ENCODE measurements at places on chromosomes 4 and X.
A peak's percentile ranks its signal among the peaks of the same experiment; 100 is the strongest.

DNA sequence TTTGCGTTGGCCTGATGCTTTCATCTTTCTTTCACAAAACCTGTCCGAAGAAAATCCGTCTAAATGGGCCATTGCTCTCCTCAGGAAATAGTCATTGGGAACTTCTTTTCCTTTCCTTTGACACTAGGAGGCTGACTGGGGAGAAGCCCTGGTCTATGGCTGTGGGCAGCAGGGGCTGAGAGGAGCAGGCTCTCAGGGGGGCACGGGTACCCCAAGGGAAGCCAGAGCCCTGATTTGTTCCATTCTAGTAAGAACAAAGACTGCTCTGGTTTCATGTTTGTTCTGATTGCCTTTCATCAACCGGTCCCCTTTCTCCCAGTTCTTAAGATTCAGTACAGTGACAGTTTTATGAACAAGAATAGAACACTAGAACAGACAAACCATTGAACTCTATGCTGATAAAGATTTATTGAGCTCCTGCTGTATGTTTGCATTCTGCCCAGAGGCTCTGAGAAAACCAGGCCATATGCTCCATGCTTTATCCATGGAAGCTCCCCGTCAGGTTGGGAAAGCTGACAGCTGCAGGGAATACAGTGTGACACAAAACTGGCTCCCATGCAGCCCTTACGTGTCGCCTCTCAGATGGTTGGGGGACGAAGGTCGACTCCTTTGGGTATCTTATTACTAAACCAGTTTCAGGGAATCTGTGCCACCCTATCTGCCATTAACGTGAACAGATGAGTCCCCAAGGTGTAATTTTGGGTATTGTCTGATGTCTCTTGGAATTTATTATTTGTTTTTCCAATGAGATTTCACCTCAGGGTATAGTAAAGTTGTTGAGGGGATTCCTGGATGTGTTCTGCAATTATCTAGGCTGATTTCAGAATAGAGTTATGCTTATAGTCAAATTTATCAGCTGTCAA is 72.4 kb upstream of the MSANTD1 start:
- no peak for DNase-seq

GRCh38 chr4:110049951-110050925 is 137.6 kb downstream of the EGF start:
- peak; percentile 76 for DNase-seq

GRCh38 chr4:68176500-68176899 is 46.8 kb upstream of the TMPRSS11F start:
- DNase-seq: no peak

DNA sequence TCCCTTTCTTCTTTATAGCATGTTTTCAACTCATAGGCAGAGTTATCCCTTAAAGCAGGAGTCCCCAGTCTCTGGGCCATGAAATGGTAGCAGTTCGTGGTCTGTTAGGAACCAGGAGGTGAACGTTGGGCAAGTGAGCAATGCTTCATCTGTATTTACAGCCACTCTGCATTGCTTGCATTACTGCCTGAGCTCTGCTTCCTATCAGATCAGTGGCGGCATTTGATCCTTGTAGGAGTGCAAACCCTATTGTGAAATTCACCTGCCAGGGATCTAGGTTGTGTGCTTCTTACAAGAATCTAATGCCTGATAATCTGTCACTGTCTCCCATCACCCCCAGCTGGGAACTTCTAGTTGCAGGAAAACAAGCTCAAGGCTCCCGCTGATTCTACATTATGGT is 39.8 kb downstream of the DTHD1 start:
- DNase-seq: no peak

DNA sequence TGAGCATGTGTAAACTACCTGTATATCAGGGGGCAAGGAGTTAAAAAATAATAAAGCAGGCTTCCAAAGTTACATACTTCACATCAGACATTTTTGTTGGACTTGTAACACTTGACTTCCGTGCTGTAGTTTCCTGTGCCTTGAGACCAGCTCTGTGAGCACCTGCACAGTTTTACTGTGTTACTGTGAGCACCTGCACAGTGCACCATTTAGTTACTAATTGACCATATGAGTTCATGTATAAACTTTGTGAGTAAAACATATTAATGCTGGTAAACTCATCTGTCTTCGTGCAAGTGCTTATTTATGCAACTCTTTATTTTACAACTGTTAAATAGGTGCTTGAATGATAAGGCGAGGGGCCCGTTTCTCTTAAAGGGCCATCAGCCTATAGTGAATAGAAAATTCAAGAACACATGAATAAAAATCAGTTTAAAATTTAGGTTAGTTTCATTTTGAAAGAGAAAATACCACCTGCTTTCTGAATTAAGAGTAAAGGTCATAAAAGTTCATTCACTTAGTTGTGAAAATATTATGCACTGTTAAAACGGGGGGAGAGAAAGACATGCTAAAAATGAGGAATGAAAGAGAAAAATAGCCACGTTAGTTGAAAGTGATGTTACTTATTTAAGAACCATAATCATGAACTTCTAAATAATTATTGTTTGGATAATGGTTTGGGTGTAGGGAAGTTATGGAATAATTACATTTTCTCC is 42.4 kb downstream of the USP9X start:
- DNase-seq: no peak

DNA sequence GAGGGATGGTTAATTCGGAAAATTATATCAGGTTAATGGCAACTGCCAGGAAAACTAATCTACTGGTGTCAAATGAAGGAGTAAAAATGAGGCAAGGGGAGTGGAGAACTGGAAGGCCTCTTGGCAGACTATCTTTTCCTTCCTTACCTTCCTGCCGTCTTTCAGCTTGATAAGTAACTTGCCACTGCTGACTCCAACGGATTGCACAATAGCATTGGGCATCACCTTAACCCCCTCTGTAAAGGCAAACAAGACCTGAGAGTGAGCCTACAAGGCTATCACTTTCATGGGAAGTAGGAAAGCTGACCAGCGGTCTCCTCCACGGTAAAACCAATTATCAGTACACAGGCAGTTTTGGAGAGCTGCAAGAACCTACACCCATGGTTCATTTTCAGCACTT is 26.2 kb upstream of the ELF4 start:
- DNase-seq: no peak

- no peak for DNase-seq
Observed at GRCh38 chr4:16199093-16199492, 27.2 kb downstream of the TAPT1 start.

All from naive thymus-derived CD8-positive, alpha-beta T cell (primary cell).